ENCODE measurements at places on chromosomes 2 and 18.

DNA sequence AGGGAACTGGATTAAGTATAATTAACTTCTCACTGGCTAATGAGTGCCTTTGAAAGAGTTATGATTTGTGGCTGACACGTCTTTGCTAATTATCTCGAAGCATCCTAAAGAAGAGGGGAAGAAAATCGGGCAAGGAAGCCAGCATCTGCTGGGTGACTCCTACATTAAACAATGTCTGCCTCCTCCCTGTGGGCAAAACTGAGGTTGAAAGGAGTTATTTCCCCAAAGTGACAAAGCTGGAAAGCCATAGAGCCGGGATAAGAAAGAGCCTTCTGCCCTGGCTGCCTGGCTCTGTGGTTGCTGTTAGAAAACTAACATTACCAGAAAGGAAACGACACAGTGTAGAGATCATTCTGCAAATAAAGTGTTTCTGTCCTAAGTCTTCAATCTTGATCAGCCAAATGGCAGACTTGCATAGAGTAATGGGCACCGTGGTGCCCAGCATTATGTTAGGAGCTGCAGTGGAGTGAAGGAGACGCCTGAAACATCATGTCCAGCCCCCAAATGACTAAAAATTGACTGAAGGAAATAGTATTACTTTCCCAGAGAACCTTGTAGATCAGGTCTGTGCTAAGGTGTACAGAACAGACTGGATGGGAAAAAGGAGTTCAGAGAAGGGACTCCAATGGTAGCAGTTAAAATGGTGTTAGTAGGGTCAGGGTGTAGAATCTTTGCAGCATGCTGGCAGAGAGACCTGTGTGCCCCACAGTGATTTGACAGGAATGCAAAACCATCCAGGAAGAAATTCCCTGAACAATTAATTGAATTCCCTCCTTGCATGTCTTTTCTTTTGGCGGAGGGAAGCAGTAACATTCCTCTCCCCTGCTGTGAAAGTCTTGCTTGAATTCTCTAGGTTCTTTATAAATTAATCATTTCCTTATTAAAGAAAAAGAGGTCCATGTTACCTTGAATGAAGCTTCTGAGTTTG lies 44.4 kb downstream of the ALPK2 start:
- DNase-seq, result no peak

DNA sequence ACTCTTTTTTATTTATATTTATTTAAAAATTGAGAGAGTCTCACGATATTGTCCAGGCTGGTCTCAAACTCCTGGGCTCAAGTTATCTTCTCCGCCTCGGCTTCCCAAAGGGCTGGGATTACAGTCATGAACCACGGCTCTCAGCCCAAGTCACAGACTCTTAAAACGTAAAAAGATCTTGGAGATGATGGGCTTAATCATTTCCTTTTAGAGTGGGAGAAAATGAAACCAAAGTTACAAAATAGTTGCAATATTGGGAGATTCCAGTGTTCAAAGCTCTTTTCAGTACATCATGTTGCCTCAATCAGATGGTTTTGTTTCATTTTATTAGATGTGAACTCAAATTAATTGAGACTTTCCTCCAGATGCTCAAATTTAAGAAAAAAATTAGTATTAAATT lies 151.4 kb upstream of the XPO1 start:
- no peak for DNase-seq

DNA sequence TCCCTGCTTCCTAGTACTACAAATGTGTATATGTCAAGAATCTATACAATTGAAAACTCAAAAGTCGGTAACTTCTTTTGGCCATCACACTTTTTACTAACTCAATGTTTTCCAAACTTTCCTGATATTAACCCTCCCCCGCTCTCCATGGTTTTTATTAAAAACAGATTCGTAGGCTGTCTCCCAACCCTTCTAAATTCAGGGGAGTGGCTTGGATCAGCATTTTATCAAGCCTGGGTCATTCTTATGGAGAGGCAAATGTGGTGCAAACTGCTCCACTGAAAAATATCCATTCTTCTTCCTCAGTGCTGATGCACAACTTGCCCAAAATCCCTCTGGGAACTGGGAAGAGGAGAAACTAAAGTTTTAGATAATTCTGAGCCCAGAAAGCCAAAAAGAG lies 134.2 kb downstream of the RIF1 start:
- DNase-seq, result no peak

GRCh38 chr18:37667836-37668235 lies 102.2 kb upstream of the CELF4 start:
- DNase-seq, result no peak

DNA sequence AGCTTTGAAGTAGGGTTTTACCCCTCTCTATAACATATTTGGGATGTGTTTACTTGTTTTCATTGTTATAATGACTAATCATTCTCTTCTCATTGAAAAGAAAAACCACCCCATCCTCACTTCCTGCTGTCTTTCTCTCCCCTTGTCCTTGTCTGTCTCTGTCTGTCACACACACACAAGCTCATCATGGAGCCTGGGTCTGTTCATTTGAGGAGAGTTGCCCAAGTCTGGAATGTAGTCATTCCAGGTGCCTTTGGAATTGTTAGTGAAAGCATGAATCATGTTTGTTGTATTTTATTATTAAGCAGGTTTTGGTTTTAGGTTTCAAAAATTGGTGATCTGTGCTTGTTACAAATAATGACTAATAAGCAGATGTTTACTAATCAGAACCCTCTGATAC lies 133.5 kb upstream of the IL1R2 start:
- DNase-seq, result no peak

- no peak for DNase-seq
Observed at GRCh38 chr2:131077966-131078365, 15.3 kb downstream of the FAM168B start.

DNA sequence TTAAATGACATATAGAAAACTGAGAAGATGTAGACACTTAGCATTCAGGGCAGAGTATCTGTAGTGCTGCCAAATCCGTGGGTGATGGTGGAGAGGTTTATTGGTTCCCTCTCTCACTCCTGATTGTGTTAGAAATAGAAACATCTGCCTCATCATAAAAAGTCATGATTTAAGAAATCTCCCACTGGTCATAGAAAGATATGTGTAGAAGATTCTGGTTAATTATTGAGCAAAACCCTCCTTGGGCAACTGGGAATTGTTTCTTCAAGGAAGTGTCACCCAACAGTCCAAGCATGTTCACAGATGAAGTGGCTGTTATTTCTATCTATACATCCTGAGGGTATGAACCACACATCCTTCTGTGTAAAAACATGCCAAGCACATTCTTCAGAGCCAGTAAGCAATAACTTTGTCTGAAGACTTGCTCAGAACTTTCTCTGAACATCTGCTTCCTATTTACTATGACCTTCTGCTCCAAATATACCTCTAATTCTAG lies 33.6 kb upstream of the CHRNA1 start:
- no peak for DNase-seq

- DNase-seq, result no peak
Observed at GRCh38 chr2:17805166-17805565, 11.1 kb upstream of the MSGN1 start.

DNA sequence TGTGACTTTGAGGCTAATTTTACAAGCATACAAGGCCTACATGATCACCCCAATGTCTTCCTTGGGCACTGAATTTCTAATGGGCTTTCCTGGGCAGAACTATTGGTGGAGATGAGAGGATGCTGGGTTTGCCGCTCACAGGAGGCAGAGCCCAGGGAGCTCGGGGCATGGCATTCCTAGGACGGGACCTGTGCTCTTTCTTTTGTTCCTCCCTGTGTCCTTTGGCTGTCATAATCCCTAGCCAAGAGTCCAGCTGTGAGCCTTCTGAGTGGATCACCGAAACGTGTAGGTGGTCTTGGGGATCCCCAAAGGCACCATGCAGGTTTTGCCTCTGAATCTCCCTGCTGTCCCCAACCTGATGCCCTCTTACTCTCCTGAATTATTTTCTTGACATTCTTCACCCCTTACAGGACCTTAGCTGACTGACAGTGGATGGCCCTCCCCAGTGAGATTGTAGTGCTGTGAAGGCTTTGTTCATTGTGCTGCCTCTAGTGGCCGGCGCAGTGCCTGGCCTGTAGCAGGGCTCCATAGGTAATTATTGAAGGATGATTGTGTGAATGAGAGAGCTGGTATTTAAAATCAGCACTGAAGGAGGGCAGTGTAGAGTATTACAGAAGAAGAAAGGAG lies 221.9 kb downstream of the ZNF407 start:
- no peak for DNase-seq

DNA sequence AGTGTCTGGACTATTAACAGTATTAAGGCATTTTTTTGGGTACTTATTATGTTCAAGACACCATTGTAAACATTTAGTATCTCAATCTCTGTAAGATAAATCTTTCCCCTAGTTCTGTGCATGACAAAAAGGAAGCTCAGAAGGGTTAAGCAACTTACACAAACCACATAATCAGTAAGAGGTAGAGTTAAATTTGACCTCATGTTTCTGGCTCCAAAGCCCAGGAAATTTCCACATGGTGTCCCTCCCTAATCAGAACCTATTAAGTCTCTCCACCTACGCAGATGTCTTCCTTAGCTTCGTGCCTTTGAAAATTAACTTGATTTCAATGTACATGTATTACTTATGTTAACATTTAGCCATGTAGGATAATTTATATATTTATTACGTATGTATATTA lies 2.0 kb downstream of the MFSD6 start:
- DNase-seq, result no peak

- no peak for DNase-seq
Observed at GRCh38 chr2:47129191-47129706, 25.9 kb downstream of the STPG4 start.

GRCh38 chr2:118103951-118104940 lies 16.0 kb downstream of the INSIG2 start:
- DNase-seq, result no peak

DNA sequence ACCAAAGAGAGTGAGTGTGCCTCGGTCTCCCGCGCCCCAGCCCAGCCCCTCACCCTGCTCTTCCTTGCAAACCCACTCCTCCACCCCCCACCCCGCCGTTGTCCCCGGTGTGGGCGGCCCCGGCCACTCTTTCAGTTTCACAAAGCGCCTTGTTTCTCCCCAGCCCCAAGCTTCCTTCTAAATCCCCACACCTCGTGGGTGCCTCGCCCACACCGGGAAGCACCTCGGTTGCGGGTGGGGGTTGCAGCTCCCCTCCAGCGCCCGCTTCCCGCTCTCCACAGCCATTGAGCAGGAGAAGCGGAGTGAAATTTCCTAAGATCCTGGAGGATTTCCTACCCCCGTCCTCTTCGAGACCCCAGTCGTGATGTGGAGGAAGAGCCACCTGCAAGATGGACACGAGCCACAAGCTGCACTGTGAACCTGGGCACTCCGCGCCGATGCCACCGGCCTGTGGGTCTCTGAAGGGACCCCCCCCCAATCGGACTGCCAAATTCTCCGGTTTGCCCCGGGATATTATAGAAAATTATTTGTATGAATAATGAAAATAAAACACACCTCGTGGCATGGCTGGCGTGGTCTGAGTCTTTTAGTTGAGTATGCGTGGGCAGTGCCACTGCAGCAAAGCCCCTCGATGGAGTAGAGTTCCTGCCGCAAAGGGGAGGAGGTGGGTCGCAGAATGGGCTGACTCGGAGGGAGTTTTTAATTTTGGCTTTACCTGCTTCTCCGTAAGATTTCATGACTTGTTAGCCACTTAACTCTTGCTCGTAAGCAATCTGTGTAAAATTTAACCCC lies 848 bp downstream of the TMSB10 start:
- DNase-seq, result no peak

GRCh38 chr2:5959836-5960820 lies 267.9 kb downstream of the SOX11 start:
- no peak for DNase-seq

GRCh38 chr2:147550995-147551731 lies 293.7 kb upstream of the ACVR2A start:
- DNase-seq, result no peak

DNA sequence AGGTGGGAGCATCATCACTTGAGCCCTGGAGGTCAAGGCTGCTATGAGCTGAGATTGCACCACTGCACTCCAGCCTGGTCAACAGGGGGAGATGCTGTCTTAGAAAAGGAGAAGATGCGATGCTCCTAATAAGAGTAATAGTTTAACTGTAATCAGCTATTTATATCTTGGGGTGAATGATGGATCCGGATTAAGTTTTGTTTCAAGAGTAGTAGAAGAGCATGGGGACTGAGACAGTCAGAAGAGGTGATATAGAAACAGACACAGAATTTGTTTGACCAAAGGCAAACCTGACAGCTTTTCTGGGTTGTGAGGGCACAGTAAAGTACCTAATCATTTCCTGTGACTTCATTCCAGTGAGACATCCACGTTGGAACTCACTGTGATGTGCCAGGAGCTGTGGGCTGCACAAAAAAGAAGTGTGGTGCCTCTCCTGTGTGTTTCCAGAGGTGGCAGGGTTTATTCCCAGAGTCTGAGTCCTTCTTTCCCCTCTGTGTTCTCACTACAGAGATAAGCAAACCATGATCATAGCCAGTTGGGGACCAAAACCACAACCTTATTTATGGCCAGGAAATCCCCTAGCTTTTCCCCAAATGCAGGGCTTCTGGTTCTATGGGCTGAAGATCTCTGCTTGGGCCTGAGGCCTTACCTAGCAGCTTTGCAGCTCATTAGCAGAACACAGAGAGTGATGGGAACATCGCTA lies 113.7 kb downstream of the XRCC5 start:
- no peak for DNase-seq

DNA sequence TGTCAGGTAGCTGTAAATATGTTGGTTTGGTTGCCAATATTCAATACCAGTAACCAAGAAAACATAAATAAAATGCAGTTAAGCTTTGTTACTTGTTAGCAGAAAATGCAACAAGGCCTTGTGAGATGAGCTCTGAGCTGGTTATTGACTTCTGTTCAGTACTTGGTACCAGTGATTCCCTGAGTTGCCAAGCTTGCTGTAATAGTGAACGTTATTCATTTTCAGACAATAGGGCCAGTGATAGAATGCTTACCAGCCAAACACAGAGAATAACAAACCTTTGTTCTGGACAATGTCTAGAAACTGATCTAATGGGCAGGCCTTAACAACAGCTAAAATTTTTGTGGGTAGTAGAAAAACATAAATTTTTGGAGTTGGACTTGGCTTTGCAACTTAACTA lies 29.5 kb downstream of the RASGRP3 start:
- DNase-seq, result no peak

DNA sequence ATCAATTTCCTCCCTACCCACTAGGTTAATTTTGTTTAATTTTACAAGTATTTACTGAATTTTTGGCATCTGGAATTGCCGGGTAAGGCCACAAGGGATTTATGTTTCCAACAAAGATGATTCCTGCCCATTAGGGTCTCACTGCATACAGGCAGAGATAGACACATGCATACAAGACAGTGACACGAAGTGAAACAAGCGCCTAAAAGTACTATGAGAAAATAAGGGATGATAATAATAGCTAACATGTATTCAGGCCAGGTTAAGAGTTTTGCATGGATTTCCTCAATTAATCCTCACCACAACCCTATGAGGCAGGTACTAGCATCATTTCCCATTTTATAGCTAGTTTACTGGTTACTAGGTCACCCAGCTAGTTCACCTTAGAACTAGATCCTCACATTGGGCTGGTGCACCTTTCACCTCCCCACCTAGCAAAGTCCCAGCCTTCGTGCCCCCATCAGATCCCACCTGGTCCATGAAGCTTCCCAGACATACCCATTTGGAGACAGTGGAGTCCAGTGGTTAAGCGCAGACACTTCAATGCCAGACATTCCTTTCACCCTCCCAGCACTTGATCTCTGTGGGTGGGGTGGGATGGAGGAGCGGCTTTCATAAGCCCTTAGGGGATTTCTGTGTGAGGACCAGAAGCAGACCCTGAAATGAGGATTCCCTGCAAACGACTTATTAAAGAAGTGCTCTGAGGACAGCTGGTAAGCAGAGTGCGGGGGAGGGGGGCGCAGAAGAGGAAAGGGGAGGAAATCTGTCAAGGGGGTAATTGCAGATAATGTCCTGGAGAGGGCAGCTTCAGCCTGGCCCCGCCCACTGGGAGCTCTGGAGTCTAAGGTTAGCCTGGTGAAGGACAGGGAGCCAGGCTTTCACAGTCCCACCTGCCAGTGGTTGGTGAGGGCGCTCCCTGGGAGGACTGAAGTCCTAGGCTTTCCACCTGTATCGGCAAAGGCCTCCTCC lies 5.8 kb upstream of the DGUOK start:
- no peak for DNase-seq
